ENCODE measurements at places on chromosomes 16 and 17. TPM values are rescaled to one million over a fixed set of nuclear protein-coding genes. Genes with fewer than 3 reads are reported as not detected.
A peak's percentile ranks its signal among the peaks of the same experiment; 100 is the strongest.

- DNase-seq = no peak
Observed at GRCh38 chr17:79168486-79169055, 93.9 kb downstream of the ENGASE start.

- no peak for DNase-seq
Observed at GRCh38 chr16:89401641-89402445, 88.5 kb downstream of the ANKRD11 start.

The CYLD gene
- 36.0 TPM for total RNA-seq

- no peak for DNase-seq
Observed at GRCh38 chr16:79798416-79799053, 198.0 kb upstream of the MAF start.

GRCh38 chr16:26464576-26465266 lies 602.0 kb upstream of the C16orf82 start:
- no peak for DNase-seq

- DNase-seq = no peak
Observed at GRCh38 chr16:8781797-8782196, 15.6 kb downstream of the TMEM186 start.

The KCTD19 gene
- total RNA-seq = not detected

The RAB34 gene
- 13.1 TPM for total RNA-seq

The PER1 gene
- total RNA-seq = 109 TPM

The CCL3 gene
- not detected for total RNA-seq

GRCh38 chr17:49342575-49342936 lies 19.5 kb downstream of the ZNF652 start:
- no peak for DNase-seq

DNA sequence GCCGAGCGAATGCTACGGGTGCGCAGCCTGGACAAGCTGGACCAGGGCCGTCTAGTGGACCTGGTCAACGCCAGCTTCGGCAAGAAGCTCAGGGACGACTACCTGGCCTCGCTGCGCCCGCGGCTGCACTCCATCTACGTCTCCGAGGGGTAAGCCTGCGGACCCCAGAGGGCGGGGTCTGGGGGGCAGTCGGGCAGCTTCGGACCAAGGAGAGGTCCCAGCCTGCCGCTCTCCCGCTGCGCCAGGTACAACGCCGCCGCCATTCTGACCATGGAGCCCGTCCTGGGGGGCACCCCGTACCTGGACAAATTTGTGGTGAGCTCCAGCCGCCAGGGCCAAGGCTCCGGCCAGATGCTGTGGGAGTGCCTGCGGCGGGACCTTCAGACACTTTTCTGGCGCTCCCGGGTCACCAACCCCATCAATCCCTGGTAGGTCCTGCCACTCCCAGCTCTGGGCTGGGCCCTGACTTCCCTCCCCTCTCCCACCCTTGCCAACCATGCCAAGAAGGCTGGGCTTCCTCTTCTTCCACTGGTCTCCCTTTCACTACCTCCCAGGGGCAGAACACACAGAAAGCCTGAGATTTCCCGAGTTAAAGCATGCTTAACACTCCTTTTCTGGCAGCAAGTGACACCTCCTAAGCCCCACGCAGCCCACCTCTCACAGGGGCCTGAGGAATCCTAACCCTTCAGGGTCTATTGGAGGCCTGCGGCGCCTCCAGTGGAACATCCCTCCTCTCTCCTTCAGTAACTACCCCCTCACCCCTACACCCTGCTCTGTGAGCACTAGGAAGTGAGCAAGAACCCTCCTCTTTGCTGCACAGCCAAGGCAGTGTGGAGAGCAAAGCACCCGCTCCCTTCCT lies 3.2 kb downstream of the NAGS start:
- peak; percentile 33 for DNase-seq

DNA sequence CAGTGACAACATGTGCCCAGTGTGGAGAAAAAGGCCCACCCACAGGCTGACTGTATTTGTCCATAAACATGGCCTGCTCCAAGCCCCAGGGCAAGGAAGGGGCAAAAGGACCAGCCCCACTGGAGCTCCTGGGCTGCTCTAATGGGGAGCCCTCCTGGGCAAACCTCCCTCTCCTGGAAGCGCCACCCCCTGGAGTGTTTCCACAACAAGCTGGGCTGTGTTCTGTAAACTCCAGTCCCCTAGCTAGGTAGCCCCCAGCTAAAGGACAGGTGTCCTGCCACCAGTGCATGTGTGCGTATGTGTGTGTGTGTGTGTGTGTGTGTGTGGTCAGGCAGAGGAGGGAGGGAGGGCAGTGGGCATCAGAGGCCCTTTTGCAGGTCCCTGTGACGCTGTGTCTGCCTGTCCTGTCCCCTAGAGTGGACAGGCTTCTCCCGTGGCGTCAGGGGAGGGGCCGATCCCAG lies 11.3 kb upstream of the STAC2 start:
- DNase-seq = no peak

DNA sequence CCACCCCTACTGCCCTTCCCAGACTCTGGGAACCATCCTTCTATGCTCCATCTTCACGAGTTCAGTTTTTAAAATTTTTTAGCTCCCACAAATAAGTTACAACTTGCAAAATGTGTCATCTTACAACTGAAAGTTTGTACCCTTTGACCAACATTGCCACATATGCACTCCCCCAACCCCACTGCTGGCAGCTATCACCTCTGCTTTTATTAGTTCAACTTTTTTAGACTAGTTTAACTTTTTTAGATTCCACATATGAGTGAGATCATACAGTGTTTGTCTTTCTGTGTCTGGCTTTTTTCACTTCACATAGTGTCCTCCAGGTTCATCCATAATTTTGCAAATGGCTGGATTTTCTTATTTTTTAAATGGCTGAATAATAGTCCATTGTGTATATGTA lies 7.7 kb downstream of the GPT2 start:
- DNase-seq = no peak

- DNase-seq = no peak
Observed at GRCh38 chr17:17684906-17685774, 3.9 kb downstream of the RAI1 start.

The TP53TG3 gene
- total RNA-seq = not detected

GRCh38 chr16:18804540-18804939 lies 3.2 kb upstream of the ARL6IP1 start:
- DNase-seq = no peak

- no peak for DNase-seq
Observed at GRCh38 chr16:84818989-84819643, 669 bp upstream of the CRISPLD2 start.

GRCh38 chr17:214881-215331 lies 33.5 kb upstream of the DOC2B start:
- DNase-seq = no peak

The ATP2A3 gene
- 8.6 TPM for total RNA-seq

The MYCBPAP gene
- total RNA-seq = 0.82 TPM

The LITAFD gene
- not detected for total RNA-seq

- peak; percentile 64 for DNase-seq
Observed at GRCh38 chr16:66901626-66902025, 17.1 kb downstream of the CDH16 start.

DNA sequence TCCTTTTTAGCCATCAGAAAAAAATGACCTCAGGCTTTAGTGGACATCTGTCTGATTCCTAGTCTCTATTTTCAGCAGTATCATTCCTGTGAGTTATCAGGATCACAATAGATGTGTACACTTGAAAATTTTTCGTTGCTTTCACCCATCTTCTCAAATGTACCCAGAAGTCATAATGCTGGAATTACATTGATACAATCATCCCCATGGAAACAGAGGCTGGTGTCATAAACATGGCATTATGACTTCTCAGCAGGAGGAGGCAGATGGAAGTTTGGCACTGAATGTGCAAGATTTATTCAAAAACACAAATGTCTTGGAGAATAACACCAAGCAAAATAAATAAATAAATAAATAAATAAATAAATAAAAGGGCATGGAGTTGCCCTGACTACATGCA lies 292.5 kb downstream of the PHKB start:
- DNase-seq = no peak

GRCh38 chr16:23836404-23837311 lies 875 bp downstream of the PRKCB start:
- DNase-seq = peak; percentile 19

The CDYL2 gene
- total RNA-seq = 3.2 TPM

DNA sequence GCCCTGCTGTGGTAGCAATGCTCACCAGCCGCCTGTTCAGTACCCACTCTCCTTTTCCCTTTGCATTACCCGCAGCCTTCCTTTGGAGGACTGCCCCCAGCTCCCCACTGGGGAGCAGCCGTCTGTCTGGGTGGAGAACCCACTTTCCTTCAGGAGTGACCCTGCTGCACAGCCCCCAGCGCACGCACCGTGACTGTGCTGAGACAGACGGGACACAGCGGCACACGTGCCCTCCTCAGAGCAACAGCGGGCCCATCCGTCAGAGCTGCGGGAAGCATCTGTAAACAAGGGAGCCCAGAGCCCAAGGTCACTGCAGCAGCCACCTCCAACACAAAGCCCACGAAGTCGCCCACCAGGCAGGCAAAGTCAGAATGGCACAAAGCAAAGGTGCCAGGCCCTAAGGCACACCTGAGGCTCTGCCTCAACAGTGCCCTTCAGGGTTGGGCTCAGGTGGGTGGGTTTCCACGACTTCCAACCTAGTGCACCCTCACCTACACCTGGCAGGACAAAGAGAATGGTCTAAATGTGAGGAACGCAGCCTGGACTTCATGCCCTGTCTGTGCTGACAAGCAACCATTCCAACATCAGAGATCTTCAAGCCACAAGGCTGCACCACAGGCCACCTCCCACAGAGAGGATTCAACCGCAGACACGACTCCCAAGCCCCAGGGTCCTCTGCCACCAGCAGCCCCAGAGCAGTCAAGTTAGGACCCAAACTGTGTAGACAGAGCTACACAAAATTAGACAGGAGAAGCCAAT lies 9.9 kb downstream of the AXIN1 start:
- DNase-seq = no peak

- peak; percentile 89 for DNase-seq
Observed at GRCh38 chr17:30906101-30906911, at the start of gene TEFM. TSS of gene TEFM (minus strand) at chr17:30906238. CDS start at chr17:30906198, 40 bp downstream.

The KRTAP4-3 gene
- not detected for total RNA-seq

DNA sequence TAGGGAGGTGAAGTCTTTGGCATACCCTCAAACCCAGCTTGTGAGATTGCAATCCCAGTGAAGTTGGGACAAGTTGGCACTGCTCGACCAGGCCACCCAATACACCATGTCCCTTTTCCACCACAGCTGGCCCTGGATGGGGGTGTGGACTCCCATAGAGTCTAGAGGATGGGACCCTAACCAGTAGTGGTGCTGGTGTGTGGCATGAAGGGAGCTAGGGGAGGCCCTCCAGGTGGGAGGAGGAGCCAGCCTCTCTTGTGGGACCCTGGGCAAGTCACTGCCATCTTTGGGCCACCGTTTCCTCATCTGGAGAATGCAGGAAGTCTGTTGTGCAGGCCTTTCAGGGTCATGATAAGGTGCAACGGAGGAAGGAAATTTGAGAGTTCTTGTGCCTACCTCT lies 1854.9 kb downstream of the TP53TG3F start:
- DNase-seq = no peak

The MPV17L gene
- 7.0 TPM for total RNA-seq

The CCDC200 gene
- not detected for total RNA-seq

DNA sequence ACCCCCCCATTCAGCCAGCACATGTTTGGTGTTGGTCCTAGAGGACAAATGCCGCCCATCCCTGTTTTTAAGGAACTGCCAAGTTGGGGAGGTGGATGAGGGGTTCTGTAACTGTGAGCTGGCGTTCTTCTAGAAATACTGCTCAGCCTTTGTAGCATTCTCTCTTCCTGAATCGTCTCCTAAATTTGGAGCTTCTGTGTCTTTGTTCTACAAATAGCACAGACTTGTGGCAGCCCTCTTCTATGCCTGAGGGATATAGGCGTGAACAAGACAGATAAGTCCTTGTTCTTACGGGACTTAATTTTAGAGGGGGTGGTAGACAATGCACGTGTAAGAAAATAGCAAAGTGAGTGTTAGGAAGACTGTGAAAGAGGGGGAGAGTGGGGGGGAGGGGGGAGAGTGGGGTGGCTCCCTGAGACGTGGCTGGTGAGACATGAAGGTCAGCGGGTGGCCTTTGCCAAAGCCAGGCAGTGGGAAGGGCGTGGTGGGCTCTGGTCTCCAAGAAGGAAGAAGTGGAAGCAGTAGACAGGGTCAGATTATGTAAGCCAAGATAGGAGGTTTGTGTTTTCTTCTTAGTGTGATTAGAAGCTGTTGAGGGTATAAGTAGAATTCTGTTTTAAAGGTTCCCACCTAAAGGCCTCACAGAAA lies 9.9 kb downstream of the MFSD11 start:
- no peak for DNase-seq

GRCh38 chr16:79434771-79435170 lies 165.8 kb downstream of the MAF start:
- no peak for DNase-seq

The OTOA gene
- 0.11 TPM for total RNA-seq

The GLP2R gene
- not detected for total RNA-seq

DNA sequence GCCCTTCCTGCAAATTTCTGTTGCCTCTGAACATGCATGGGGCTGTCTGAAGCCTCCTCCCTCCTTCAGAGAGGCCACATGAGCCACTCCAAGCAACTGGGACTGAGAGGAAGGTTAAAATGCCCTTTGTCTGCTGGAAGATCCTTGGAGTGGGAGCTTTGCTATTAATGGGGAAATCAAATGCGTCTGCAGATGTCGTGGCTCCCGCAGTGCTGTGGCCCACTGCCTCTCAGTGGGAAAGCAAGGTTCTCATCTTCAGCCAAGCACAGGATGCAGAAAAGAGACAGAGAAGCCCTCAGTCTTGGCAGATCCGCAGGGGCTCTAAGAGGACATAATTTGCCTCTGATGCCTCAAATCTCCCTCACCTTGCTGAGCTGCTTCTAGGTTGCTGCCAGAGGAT lies 34.8 kb downstream of the PEMT start:
- DNase-seq = no peak
